ENCODE measurements at places on chromosomes 16 and 17. TPM values are rescaled to one million over a fixed set of nuclear protein-coding genes. Genes with fewer than 3 reads are reported as not detected.

DNA sequence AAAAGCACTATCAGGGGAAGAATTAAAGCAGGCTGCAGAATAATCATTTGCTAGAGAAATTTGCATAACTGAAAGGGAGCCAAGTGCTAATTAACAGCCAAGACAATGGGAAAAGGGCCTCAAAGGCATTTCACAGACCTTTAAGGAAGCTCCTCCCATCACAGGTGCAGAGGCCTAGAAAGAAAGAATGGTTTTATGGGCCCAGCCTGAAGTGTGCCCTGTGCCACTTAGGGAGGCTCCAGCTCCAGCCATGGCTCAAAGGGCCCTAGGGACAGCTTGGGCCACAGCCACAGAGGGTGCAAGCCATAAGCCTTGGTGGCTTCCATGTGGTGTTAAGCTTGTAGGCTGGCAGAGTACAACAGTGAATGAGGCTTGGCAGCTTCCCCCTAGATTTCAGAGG is 50.1 kb downstream of the RNF112 start:
- DNase-seq: no peak

DNA sequence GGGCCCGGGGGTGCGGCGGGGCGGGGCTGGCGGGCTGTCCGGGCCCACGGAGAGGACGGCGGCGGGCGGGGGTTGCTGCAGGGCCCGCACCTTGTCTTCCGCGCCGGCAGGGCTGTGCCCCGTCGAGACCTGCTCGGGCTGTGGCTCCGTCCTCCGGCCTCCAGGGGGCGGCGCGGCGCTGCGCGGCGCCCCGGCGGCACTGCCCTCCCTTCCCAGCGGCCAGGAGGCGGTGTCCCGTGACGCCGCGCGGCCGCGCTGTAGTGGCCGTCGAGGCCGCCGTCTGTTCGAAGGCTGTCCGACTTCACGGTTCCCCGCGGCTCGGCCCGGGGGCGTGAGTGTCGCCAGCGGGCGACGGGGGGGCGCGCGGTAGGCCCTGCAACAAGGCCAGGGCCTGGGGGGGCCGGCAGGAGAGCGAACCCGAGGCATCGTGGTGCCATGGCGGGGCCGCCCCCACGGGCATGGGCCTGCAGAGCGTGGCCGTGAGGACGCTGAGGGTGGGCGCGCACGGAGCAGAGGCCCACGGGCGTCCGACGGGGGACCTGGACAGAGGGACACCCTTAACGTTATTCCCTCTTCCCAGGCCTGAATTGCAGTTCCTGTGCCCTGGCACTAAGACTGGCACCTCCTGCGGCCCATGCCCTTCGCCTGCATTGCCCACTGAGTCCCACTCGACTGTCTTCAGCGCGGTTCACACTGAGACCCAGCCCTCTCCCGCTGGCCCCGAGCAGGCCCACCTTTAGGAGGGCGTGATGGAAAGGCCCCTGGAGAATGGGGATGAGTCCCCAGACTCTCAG is at the start of gene PLEKHG4:
Gene PLEKHG4, plus strand, starts transcription at position 237 of the 794 bp plus-strand sequence. Its CDS starts 513 bp downstream, at position 750.
- peak; percentile 69 for DNase-seq

DNA sequence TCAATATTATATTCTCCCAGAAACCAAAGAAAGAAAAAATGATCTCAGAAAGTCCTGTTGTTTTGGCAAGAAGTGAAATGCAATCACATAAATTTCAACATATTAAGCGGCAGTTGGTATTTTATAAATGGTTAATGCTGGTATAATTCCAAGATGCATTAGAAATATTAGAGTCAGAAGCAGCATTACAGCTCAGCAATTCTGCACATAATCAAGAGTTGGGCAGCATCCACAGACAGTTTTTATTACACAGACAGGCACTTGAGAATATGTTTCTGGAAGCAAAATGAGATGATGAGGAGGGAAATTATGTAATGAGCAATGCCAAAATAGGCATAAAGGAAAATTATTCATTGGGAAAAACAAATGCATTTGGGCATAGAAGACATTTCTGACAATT is 148.1 kb downstream of the KCNJ2 start:
- no peak for DNase-seq

GRCh38 chr16:84884596-84885341 is 65.0 kb downstream of the CRISPLD2 start:
- peak; percentile 84 for DNase-seq

GRCh38 chr17:67119102-67119501 is 74.7 kb downstream of the CACNG1 start:
- DNase-seq: no peak

ABCC11 gene
- polyA plus RNA-seq: 0.09 TPM

CCL14 gene
- 114 TPM for polyA plus RNA-seq

GRCh38 chr17:14320734-14321475 is 20.0 kb downstream of the HS3ST3B1 start:
- DNase-seq: no peak

HOXB5 gene
- polyA plus RNA-seq: 0.14 TPM

PMP22 gene
- polyA plus RNA-seq: 127 TPM

RPA1 gene
- polyA plus RNA-seq: 28.0 TPM

DNA sequence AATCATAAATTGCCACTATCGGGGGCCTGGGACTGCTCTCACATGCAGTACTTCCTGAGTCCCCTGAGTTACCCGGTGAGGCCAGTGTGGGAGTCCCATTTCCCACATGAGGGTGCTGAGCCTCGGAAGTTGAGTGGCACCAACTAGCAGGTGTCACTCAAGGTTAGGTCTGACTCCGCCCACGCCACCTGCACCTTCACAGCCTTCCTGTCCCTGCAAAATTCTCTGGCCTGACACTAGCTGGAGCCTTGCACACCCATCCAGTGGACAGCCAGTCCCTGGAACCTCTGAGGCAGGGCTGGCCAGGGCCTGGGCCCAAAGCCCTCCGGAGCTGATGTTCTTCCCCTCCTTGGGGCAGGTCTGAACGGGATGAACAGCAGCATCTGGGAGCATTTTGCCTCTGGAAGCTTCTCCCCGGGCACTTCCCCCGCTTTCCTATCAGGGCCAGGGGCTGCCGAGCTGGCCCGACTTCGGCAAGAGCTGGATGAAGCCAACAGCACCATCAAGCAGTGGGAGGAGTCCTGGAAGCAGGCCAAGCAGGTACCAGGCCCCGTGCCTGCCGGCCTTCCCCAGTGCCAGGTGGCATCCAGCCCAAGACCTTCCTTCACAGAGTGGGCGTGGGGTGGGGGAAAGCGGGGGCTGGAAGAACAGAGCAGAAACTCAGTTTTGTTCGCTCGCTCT is 21.9 kb downstream of the UNC13D start:
- peak; percentile 60 for DNase-seq

PIRT gene
- polyA plus RNA-seq: 0.02 TPM

DNA sequence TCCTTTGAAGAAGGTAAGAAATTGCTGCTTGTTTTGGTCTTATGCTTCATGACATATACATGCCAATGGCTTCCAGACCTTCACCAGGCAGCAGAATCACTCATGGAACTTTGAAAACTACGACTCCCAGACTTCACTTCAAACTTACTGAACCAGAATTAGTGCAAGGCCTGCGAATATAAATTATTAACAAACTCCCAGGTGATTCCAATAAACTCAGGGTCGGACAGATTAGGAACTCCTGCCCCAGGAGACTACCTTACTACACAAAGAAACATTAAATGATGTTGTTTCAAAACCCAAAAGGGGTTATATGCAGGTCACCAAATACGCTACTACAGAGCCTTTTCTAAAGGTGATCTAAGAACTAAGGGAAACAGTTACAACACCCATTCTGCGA is 20.4 kb downstream of the PSME3IP1 start:
- DNase-seq: no peak

DNA sequence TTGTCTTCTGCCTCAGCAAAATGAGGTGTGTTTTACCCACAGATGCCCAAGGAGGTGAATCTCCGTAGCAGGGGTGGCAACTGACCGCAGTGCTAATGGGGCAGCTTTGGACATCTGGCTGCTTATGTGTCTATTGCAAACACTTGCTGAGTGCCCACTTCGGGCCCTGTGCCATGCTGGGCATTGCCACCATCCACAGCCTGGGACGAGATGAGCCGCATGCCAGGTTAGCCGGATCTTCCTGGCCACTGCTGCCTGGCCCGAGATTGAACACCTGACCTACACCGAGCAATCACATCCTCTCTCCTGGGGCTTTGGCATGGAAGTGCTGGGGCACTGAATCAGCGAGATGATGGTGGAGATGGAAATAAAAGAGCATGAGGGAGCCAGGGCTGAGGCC is 238.7 kb downstream of the GSG1L start:
- no peak for DNase-seq

DNA sequence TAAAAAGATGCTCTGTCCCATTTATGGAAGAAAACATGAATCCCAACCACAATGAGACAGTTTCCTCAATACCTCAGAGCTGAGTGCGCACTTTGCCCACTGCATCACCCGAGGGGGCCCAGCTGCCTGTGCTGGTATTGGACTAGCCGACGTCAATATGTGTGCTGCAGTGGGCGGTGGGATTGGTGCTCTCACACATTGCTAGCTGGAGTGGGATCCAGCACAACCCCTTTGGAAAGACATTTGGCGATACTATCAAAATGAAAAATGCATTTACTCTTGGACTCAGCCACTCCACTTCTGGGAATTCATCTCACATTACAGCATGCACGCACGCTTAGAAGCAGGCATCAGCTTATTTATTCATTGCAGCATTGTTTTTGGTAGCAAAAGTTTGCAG is 289.2 kb upstream of the FOXF1 start:
- DNase-seq: no peak

DNA sequence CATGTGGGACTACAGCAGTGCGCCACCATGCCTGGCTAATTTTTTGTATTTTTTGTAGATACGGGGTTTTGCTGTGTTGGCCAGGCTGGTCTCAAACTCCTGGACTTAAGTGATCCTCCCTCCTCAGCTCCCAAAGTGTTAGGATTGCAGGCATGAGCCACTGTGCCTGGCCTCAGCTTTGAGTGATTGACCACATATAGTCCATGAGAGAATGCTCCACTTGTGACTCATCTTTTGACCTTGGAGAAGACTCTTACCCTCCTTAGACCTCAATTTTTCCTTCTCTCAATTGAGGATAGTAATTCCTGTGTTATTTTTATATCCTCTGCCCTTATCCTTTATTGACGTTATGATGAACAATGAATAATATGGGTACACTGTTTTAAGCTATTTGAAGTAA is 30.9 kb upstream of the DUSP14 start:
- no peak for DNase-seq

GRCh38 chr17:56593086-56593645 is 333 bp upstream of the NOG start:
- peak; percentile 79 for DNase-seq

- no peak for DNase-seq
Observed at GRCh38 chr16:7503666-7504065, 171.0 kb downstream of the RBFOX1 start.

GRCh38 chr17:76925441-76925891 is 57.3 kb downstream of the MGAT5B start:
- DNase-seq: peak; percentile 49

GRCh38 chr17:76567634-76568432 is 17.8 kb downstream of the ST6GALNAC2 start:
- DNase-seq: no peak

DNA sequence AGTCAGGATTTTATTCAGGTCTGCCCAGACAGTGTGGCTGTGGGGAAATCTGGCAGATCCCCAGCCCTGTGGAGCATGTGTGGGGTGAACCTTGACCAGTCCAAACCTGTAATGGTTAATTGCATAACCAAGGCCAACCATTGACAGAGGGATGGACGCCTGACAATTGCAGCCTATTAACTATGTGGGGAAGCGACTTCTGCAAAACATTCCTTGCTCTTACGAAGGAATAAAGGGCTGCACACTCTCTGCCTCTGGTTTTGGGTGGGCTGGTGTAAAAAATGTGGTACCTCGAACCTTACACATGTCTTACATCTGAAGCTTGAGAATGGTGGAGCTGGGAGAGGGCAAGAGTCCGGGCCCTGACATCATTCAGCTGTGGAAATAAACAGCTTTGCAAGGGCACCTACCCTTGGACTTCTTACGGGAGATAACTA is 35.8 kb downstream of the MAF start:
- DNase-seq: no peak

DNA sequence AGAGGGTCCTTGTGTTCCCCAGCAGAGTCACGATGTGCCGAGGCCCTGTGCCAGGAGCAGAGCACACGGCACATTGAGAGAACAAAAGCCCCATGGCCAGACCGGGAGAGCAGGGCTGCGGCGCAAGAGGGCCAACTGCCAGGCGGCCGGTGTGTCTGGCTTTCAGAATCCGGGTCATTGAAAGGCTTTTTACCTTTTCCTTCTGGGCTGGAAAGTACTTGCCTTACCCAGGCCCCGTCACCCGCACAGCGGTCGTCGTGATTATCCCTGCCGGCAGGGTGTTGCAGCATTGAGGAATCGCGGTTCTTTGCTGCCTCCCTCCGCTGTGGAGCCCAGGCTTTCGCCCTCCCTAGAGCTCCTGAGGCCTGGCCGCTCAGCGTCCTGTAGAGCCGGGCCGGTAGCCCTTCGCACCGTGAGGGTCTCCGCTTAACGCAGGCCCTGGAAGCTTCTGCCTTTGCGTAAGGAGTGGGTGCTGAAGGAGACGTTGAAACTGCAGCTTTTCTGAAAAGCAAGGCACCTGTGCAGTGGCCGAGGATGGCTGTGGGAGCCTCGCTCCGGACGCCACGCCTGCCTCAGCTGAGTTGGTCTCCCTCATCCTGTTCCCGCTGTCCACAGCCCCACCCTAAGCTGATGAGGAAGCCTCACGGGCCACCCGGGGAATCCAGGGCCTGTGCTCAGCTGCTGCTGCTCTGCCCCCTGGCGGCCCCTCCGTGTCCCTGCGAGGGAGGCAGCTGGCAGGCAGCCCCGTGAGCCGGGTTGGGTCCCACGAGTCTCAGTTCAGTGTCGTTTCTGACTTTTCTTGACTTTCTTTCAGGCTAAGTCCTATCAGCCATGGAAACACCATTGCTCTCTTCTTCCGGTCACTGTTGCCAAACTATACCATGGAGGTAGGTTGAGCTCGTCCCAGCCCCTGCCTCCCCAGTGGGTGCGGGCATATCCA is 8.6 kb upstream of the MC1R start:
- peak; percentile 92 for DNase-seq

VAT1L gene
- 7.7 TPM for polyA plus RNA-seq
